ENCODE measurements at places on chromosomes 5 and 9.

DNA sequence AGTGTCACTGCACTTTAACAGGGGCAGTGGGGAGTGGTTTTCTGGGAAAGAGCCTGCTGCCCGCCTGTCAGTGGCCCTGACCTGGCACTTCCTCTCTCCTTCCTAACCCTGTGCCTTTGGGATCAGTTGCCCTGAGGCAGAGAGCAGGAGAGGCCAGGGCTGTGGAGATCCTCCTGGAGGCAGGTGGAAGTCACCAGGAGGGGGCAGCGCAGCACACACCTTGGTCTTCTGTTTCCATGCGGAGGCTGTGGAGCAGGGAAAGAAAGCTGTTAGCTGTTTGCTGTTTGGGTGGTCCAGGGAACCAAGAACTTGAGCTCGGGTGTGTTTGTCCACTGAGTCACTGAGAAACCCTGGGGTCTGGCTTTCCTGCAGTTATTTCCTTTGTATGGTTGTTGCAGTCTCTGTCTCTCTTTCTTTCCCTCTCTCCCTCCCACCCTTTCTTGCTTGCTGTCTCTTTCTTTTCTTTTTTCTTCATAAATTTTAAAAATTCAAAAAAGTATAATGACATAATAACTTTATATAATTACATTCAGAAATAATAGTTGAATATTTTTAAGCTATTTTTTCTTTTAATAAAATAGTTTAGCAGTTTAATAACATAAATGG, 28.1 kb downstream of the NTRK2 start:
- H3K4me3 ChIP-seq = no peak overlapping the region
- peak; percentile 13 for DNase-seq
- H3K36me3 ChIP-seq = no peaks in the 10 kb centered on the region
- no peaks in the 10 kb centered on the region for H3K27me3 ChIP-seq

DNA sequence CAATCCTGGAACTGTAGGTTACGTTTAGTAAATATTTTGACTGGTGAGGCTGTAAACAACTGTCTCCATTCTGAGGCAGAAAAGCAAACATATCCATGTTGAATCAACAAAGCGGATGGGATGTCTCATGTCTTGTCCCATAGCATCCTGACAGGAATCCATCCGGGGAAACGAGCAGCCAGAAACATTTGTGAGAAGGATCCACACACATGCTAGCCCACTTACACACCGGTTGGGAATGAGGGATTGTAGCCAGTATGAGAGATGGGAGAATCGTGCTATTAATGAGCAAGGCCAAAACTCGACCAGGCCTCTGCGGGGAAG, 117.5 kb downstream of the FSTL4 start:
- no peak for DNase-seq
- no peak overlapping the region for H3K27ac ChIP-seq
- no peaks in the 10 kb centered on the region for H3K36me3 ChIP-seq
- H3K4me3 ChIP-seq = no peak overlapping the region
- H3K27me3 ChIP-seq = no peaks in the 10 kb centered on the region

DNA sequence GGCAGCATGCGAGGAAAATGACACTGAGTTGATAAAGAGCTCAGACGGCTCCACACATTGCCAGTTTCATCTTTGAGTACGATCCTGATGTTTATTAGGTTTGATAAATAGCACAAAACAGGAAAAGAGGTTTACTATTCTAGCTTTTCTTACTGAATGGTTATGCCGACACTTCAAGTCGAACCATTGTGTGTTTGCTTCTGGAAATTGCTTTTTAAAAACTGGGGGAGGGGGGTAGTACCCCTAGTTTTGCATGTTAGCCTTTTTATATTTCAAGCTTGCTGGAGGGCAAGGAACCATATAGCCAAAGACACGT, 5.2 kb downstream of the PTCH1 start:
- H3K4me3 ChIP-seq = peak overlapping the region; percentile 42
- H3K36me3 ChIP-seq = no peaks in the 10 kb centered on the region
- DNase-seq = no peak
- H3K27ac ChIP-seq = peak overlapping the region; percentile 4
- H3K27me3 ChIP-seq = peaks cover 4% of the 10 kb centered on the region

- H3K4me1 ChIP-seq = no peaks in the 10 kb centered on the region
- DNase-seq = no peak
- H3K27me3 ChIP-seq = no peaks in the 10 kb centered on the region
- no peak overlapping the region for H3K4me3 ChIP-seq
- no peak overlapping the region for H3K27ac ChIP-seq
Measured at GRCh38 chr9:80061940-80062339, 490.2 kb downstream of the TLE4 start.

DNA sequence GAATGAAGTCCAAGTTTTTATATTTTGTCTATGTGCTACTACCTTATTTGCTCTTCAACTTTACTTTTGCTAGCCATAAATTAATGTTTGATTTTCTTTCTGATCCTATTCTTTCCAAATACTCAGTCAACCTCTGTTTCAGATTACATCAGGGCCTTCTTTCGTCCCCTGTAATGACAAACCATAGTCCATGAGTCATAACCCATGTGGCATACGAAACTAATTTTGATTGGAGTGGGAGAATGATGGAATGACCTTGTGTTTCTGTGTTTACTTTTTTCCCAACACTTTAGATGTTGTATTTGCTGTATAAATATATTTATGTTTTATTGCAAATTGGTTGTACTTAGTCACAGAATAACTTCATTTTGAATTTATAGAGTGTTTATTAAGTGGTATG, 1043.1 kb downstream of the DTWD2 start:
- no peaks in the 10 kb centered on the region for H3K4me1 ChIP-seq
- no peak for DNase-seq
- H3K27me3 ChIP-seq = no peaks in the 10 kb centered on the region
- H3K36me3 ChIP-seq = no peaks in the 10 kb centered on the region
- no peak overlapping the region for H3K27ac ChIP-seq

GRCh38 chr5:168184103-168184502, 107.3 kb upstream of the WWC1 start:
- H3K27me3 ChIP-seq = no peaks in the 10 kb centered on the region
- no peak overlapping the region for H3K4me3 ChIP-seq

DNA sequence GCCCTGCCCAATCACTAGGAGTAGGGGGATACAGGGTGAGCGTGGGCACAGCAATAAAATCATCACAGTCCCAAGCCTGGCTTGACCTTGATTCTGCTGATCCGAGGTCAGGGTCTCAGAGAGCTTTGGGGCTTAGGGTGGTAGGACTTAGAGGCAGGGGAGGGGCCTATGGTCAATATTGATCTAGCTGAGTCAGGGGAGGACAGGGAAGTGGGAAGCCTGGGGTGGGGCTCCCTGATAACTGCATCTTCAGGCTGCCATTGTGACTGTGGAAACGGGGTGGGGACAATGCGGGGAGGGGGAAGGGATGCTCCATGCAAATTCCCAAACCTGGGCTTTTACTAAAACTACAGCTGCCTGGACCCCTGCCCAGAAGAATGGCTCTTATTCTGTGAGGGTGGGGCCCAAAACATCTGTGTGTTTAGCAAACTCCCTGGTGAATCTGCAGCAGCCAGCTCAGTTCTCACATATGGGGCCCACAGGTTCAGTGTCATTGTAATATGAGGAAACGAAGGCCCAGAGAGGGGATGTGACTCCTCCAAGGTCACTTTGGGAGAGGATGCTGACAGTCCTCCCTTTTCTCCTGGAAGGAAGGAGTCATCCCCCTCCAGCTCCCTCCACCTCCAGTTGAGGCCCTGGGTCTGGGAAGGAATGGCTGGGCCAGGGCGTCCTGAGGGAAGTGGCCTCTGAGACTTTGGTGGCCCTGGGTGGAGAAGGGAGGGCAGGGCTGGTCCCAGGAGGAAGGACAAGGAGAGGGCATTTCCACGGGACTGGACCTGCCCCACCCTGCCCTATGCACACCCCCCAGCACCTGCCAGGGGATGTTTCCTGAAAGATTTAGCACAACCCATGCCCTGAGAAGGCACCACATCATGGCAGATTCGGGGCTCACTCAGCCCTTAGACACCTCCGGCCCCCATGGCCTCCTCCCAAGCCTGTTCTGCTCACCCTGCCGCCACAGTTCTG, 26.4 kb downstream of the SLC6A7 start:
- no peak overlapping the region for H3K27ac ChIP-seq
- no peaks in the 10 kb centered on the region for H3K36me3 ChIP-seq

DNA sequence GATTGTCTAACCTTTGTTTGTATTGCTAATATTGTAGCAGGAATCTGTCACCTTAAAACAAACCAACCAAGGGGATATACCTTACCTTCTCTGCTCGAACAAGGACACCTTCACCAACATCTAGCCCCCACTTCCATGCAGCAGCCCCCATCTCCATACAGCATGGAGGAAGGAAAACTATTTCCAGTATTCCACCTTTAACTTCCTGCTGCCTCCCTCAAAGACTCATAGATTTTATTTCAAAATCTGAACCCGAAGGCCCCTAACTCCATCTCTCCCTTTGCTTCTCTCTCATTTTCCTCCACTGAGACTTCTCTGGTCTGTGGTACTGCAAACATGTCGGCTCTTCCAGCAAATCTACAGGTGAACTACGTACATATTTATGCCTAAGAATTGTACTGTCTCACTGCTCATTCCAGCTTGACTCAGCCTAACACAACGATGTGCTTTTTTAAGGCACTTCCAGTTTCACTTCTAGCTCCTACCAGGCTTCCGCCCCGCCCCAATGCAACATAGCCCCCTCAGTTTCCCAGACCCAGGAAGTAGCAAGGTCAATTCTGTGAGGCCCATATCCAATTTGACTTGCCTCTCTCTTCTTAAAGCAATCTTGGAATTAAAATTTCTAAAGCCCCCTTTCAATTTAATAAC, 70.7 kb upstream of the RNF38 start:
- H3K27ac ChIP-seq = peak overlapping the region; percentile 72
- H3K4me3 ChIP-seq = peak overlapping the region; percentile 36
- H3K36me3 ChIP-seq = no peaks in the 10 kb centered on the region
- no peaks in the 10 kb centered on the region for H3K27me3 ChIP-seq
- DNase-seq = peak; percentile 65

- no peak overlapping the region for H3K4me3 ChIP-seq
- no peak for DNase-seq
- H3K27me3 ChIP-seq = no peaks in the 10 kb centered on the region
- H3K27ac ChIP-seq = no peak overlapping the region
- no peaks in the 10 kb centered on the region for H3K36me3 ChIP-seq
- no peaks in the 10 kb centered on the region for H3K4me1 ChIP-seq
Measured at GRCh38 chr5:92795633-92796032, 785.4 kb downstream of the NR2F1-AS1 start.

DNA sequence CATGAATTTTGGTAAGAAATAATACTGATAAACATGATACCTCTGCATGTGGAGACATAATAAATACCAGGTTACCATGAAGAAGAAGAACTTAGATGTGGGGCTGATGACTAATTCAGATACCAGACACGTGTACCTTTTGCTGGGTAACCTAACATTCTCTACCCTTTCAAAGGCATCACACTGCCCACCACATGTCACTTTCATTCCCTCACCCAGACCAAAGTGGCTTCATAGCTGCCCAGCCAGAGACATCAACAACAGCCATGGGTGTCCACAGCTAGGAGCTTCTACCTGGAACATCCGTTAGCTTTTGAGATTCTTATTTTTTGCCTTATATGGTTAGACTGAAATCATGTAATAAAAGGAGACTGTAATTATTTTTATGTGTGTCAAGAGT, 396.8 kb downstream of the MED10 start:
- no peak overlapping the region for H3K27ac ChIP-seq
- H3K4me3 ChIP-seq = no peak overlapping the region
- no peak for DNase-seq
- H3K36me3 ChIP-seq = no peaks in the 10 kb centered on the region
- no peaks in the 10 kb centered on the region for H3K27me3 ChIP-seq

DNA sequence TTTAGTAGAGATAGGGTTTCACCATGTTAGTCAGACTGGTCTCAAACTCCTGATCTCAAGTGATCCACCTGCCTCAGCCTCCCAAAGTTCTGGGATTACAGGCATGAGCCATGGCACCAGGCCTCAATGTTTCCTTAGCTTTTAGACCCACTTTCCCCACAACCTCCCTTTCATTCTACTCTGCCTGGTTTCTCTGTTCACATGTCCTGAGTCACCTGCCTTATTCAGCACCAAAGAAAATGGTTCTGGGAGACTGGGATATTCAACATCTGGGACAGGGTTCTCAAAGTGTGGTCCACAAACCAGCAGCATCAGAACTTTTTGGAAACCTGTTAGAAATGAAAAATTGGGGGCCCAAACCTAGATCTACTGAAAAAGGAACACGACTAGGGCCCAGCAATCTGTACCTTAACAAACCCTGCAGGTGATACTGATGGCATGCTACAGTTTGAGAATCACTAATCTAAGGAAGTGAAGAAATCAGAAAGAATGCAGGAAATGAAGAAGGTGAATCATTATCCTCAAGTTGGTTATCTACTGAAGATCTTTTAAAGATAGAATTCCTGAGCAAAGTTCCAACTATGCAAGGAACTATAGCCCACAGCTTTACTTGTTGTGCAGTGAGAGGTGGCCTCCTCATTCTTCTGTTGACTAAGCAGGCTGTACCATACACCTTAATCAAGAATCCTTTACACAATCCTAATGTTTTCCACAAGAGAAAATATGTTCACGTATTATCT, 51.8 kb upstream of the CTNNAL1 start:
- no peak overlapping the region for H3K27ac ChIP-seq
- DNase-seq = no peak
- peaks cover 48% of the 10 kb centered on the region for H3K36me3 ChIP-seq
- no peaks in the 10 kb centered on the region for H3K27me3 ChIP-seq
- H3K4me1 ChIP-seq = no peaks in the 10 kb centered on the region
- no peak overlapping the region for H3K4me3 ChIP-seq

- no peaks in the 10 kb centered on the region for H3K36me3 ChIP-seq
- H3K27ac ChIP-seq = no peak overlapping the region
- H3K4me3 ChIP-seq = no peak overlapping the region
- H3K27me3 ChIP-seq = no peaks in the 10 kb centered on the region
- no peaks in the 10 kb centered on the region for H3K4me1 ChIP-seq
Measured at GRCh38 chr5:71948206-71948605, 159.1 kb upstream of the MAP1B start.

- peaks cover 8% of the 10 kb centered on the region for H3K4me1 ChIP-seq
- DNase-seq = no peak
- H3K4me3 ChIP-seq = no peak overlapping the region
Measured at GRCh38 chr5:176611435-176611834, 1.5 kb upstream of the GPRIN1 start.

DNA sequence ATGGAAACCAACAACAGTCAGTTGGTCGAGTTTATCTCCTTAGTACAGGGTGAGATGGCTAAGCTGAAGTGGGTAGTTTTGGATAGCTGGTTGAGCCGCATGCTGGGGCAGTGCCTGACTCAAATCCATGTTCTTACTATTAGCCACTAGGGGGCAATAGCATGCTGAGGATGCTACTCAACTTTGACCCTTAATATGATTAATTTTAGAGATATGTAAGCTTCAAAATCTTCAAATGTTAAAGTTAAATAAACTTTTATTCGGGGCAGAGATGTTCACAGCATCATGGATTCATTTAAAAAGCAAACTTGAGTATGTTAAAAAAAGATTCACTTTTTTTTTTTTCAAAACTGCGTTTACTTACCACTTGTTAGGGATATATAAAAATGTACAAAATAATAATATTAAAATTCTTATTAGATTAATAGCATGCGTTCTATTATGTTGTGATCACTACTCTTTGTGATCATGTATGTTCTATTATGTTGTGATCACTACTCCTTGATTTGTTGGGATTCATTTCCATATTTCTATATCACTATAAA, 57.0 kb downstream of the C9orf153 start:
- H3K4me3 ChIP-seq = no peak overlapping the region
- DNase-seq = peak; percentile 33
- H3K27ac ChIP-seq = no peak overlapping the region

- DNase-seq = no peak
- no peaks in the 10 kb centered on the region for H3K4me1 ChIP-seq
- H3K27ac ChIP-seq = no peak overlapping the region
- no peak overlapping the region for H3K4me3 ChIP-seq
Measured at GRCh38 chr5:124703995-124704394, 42.4 kb downstream of the ZNF608 start.

Data from CD4-positive, alpha-beta memory T cell (primary cell).